Progenitor cell of endocrine pancreas (in vitro differentiated cells): ENCODE measurements at places on chromosomes 16 and 17. TPM values are rescaled to one million over a fixed set of nuclear protein-coding genes. Genes with fewer than 3 reads are reported as not detected.

- no peak for DNase-seq
Observed at GRCh38 chr17:7466639-7467341, 12.6 kb downstream of the ZBTB4 start.

The ARL16 gene
- 42.1 TPM in 2 replicates for total RNA-seq

The MRC2 gene
- 4.9 and 6.3 TPM in 2 replicates for total RNA-seq

The TNFRSF13B gene
- total RNA-seq: not detected in 2 replicates

The ZNF629 gene
- 33.0 and 35.0 TPM in 2 replicates for total RNA-seq
